ENCODE measurements at places on chromosomes 5 and 9.
A peak's percentile ranks its signal among the peaks of the same experiment; 100 is the strongest.

GRCh38 chr9:111610845-111611244, 11.4 kb upstream of the PTGR1 start:
- DNase-seq: no peak

DNA sequence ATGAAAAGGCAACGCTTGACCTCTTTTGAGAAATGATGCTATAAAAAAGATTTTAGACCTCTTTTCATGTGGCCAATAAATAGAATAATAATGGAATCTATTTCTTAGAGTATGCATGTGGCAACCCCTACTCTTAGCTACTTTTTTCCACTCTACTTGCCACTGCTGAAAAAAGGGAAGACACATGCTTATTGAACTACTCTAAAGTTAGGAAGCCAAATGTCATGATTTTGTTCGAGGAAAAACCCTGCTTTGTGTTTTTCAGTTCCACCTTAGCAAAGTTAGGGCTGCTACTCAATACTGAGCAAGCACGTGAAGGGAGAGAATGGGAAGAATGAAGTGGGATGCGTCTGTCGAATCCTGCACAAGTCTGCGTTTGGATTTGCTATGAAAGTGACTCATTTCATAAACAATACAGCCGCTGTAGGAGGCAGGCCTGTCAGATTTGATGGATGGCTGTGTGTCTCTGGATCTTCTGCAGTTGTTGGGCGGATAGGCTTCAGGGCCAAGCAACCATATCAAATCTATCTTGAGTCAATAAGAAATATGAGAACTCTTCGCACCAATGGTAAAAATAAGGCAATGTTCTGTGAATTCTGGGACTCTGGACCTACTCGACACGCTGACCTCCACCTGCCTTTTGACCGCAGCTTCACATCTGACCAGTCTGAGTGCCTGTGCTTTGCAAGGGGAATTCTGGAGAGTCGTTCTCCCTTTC, 333.6 kb downstream of the PIK3R1 start:
- DNase-seq: no peak

DNA sequence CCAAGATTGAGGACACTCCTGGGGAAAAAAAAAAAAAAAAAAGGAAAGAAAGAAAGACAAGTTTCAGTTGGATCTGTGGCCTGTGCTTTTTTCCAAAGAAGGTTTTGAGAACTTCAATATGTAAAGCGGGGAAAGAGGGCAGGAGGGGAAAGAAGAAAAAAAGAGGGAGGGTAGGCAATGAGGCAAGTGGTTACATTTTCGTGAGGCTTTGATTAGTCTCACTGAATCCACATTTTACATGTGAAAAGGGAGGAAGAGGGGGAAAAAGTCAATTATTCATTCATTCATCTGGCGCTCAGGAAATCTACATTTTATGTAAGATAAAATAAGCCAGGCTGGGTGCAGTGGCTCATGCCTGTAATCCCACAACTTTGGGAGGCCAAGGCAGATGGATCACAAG, 315.2 kb upstream of the PAPPA start:
- DNase-seq: no peak

DNA sequence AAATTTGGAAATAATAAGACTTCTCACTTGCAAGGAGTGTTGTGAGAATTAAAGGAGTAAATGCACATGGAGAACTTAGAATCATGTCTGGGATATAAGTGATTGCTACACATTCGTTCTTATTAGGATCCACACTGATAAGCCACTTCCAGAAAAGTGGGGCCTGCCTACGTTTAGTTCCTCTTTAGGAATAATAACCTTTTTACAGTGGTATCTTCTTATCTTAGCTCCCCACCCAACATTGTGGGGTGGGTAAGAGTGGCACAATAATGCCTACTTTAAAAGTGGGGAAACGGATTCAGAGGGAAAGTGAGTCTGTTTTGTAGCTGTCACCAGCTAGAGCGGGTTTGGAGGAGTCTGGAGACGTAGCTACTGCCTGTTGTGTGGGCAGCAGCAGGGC, 16.0 kb downstream of the DOCK2 start:
- no peak for DNase-seq

DNA sequence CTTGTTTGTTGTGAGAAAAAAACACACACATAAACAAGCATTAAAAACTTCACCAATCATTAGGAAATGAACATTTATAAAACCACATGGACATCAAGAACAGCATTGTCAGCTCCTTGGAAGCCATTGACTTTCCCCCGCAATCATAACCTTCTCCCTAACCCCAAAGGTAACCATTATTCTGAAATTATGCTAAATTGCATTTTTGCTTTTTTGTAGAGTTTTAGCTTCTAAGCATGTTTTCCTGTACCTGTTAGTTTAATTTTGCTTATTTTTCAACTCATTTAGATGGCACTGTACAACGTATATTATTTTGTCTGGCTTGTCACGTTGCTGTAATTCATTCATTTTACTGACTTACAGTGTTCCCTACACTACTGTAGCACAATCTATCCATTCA, 36.8 kb downstream of the PDE6A start:
- DNase-seq: no peak

GRCh38 chr5:43268188-43268820, 44.9 kb downstream of the HMGCS1 start:
- DNase-seq: no peak

- DNase-seq: no peak
These were observed 46.0 kb downstream of the ENTREP1 start for GRCh38 chr9:69371001-69371400.

- DNase-seq: no peak
These were observed 251.2 kb downstream of the CHSY3 start for GRCh38 chr5:130155345-130156011.

DNA sequence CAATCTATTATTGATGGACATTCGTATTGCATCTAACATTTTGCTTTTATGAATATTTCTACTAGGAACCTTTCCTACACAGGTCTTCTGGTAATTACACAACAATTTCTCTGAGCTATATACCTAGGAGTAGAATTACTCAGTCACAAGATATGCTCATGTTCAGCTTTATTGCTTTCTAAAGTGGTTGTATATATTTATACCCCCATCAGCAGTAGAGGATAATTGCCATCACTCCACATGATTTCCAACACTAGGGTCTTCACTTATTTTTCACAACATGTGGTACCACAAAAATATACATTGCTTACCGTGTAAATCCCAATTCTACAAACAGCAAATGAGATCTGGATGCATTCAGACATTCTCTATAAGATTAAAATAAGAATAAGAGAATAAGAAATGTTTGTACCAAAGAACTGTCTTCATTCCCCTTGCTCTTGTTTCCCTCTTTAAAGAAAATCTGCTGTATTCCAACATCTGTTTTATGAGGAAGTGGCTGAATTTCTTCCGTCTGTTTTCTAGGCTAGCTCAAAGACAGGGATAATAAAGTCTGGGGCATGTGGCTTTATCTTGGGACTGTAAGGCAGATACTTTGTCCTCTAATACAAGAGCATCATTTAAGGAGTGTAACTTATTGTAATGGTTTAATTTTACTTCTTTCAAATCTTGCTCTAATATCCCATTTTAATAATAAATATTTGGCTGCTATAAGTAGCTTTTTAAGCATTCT, 28.2 kb downstream of the ARL15 start:
- DNase-seq: no peak

- DNase-seq: peak; percentile 50
These were observed 202.2 kb upstream of the DMRTA1 start for GRCh38 chr9:22244139-22245011.

DNA sequence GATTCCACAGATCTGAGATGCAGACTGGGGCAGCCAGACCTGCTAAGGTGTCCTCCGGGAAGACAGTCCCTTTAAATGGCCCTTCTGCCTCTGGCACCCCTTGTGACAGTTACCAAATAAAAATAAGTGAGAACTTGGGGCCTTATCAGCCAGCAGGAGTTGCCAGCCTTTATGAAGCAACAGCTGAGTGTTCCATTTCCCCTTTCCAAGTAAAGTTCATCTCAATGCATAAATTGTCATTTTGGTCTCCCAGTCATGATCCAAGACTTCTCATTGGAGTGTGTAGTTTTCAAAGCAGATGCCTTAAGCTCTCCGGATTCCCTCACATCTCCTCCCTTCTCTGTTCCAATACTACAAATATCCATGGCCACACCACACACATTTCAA, 4.1 kb downstream of the PTCH1 start:
- DNase-seq: no peak

DNA sequence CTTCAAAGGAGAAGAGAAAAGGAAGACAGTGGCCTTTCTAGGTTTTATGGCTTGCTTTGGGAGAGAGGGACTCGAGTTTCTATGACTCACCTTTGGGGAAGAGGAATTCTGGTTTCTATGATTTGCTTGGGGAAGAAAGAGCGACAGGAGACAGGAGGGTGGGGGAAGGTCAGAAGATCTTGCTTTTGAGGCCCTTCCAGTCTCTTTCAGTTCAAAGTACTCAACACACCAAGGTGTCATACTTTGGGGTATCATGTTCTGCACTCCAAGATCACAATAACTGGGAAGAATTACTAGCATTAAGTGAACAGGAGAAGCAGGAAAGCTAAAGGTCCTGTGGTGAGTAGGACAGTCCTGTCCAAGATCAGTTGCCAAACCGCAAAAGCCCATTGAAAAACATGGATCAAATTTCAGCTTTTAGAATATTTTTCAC, 324.5 kb downstream of the ARHGEF28 start:
- DNase-seq: no peak

- no peak for DNase-seq
These were observed 1.6 kb downstream of the KDM4C start for GRCh38 chr9:6759185-6759977.

- DNase-seq: no peak
These were observed 25.8 kb upstream of the LECT2 start for GRCh38 chr5:135980620-135981019.

DNA sequence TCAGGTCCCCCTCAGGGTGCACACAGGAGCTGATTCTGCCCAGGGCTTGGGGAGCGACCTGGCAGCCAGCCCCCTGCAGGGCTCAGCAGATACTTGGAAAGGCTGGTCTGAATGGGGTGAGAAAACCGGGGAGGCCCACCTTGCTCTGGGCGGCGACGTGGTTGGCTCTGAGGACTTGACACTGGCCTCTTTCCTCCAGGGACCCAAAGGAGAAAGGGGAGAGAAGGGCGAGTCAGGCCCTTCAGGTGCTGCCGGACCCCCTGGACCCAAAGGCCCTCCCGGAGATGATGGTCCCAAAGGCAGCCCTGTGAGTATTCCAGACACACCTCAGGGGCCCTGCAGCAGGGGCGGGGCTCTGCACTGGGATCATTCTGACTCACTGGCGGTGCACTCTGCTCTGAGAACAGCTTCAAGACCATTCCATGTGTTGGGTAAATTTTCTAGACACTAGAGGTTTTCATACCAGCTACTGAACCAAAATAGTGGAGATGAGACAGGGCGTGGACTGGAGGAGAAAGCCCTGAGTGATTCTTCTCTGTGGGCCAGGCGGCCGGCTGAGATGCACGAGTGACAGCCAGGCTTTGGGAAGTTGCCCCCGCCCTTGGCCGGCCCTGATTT, 65.9 kb upstream of the FCN2 start:
- DNase-seq: no peak

GRCh38 chr9:96618209-96619123, 1.2 kb downstream of the CDC14B start:
- DNase-seq: no peak

GRCh38 chr9:79701651-79702050, 129.9 kb downstream of the TLE4 start:
- DNase-seq: no peak

GRCh38 chr5:90365328-90365727, 44.2 kb downstream of the CETN3 start:
- DNase-seq: no peak

GRCh38 chr9:91809581-91810285, 140.3 kb downstream of the ROR2 start:
- DNase-seq: no peak

All from NCI-H1694 treated with DMSO at 0.1 percent for 48 hours (cell line).